Glutamatergic neuron (in vitro differentiated cells): ENCODE measurements at places on chromosomes 1 and 21.

DNA sequence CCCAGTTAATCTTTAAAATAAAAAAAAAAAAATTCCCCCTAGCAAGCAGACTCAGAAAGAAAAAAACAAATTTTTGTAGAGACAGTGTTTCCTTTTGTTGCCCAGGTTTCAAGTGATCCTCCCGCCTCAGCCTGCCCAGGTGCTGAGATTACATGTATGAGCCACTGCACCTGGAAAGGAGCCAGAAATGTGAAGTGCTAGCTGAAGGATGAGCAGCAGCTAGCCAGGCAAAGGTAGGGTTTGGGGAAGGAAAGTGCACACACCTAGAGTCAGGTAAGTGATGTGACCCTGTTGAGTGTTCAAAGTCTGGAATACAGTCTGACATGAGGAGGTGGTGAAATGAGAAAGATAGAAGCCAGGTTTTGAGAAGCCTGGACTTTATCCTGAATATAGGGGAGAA lies 1.7 kb downstream of the AKR1A1 start:
- DNase-seq, result no peak

GRCh38 chr1:27872802-27873551 lies 633 bp downstream of the THEMIS2 start:
- no peak for DNase-seq

GRCh38 chr1:227792216-227793078 lies 23.0 kb upstream of the PRSS38 start:
- DNase-seq, result no peak

DNA sequence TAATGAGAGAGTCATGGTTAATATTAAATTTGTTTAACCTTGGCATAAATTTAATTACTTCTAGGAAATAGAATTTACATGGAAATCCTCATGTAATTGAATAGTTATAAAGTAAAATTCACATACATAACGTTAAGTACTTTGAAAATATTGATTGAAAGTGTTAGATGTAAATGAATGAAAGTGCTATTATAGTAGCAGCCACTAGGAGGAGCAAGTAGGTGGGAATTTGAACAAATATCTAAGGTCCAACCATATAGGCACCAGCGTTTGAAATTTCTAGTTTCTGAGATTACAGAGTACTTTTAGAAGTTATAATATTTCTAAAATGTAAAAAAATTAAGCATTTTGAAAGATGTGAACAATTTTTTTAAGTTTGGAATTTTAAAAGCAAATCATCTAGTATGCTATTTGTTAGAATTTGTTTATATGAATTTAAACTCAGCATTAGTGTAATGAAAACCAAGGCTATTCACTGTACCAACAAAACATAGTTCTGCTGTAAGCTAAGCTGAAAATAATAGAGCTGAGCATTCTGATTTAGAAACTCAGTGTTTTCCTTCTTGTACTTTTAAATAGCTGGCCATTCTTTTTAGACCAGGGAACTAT lies 3.3 kb downstream of the B3GALT2 start:
- no peak for DNase-seq

- no peak for DNase-seq
Observed at GRCh38 chr1:201707656-201708055, 121.3 kb upstream of the IPO9 start.

GRCh38 chr1:151210830-151211229 lies 12.5 kb downstream of the PIP5K1A start:
- DNase-seq, result no peak
